ENCODE measurements at places on chromosomes 1 and 21.

DNA sequence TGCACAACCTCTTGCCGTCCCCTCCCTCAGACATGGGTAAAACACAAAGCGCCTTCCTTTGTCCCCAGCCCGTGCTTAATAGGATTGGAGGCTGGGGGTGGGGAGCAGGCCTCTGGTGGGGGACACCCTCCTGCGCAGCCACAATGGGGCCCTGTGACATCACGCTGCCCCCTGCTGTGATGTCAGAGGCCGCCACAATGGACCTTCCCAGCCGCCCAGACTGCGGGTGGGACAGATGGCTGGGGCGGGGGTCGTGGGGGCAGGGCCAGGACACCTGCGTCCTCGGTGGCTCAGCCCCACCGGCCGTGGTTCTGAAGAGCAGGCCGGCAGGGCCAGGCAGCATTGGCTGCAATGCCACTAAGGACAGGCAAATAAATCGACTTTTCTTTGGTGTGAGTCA, 39.9 kb downstream of the EPHA2 start:
- no peak for DNase-seq

- DNase-seq = peak; percentile 2
These were observed 40.9 kb upstream of the BEND5 start for GRCh38 chr1:48817505-48818114.

DNA sequence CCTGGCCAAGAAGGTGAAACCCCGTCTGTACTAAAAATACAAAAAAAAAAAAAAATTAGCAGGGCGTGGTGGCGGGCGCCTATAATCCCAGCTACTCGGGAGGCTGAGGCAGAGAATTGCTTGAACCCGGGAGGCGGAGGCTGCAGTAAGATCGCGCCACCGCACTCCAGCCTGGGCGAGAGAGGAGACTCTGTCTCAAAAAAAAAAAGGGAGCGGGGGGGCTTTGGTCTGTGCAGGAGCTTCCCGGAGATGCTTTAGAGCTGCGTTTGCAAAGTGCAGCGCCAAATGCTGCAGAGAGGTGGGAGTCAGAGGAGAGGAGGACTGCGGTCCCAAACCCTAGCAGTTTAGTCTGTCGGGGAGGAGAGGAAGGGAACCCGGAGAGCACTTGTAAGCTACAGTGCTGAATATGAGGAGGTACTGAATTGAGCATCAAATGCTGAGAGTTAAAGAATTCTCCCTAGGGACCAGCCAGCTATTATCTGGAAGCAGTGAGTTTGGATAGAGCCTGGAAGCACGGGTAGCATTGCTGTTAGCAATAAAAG, 569 bp downstream of the FALEC start:
- no peak for DNase-seq

- no peak for DNase-seq
These were observed 80.7 kb downstream of the POU2F1 start for GRCh38 chr1:167301355-167301754.

DNA sequence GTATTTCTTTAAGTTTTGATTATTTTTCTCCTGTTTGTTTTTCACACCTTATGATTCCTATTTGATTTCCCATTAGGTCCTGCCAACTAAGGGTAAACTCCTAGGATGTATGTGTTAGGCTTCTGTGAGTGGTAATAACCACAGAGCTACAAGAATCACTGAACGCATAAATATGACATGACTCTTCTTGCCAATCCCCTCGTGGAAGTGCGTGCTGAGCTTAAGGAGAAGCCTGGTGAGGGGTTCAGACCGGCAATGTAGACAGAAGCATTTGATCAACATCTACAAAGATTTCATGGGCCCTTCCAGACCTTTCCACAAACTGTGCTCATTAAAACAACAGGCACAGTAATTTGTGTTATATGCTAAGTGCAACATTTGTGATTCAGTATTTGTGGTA, 273.8 kb upstream of the SNX7 start:
- no peak for DNase-seq

DNA sequence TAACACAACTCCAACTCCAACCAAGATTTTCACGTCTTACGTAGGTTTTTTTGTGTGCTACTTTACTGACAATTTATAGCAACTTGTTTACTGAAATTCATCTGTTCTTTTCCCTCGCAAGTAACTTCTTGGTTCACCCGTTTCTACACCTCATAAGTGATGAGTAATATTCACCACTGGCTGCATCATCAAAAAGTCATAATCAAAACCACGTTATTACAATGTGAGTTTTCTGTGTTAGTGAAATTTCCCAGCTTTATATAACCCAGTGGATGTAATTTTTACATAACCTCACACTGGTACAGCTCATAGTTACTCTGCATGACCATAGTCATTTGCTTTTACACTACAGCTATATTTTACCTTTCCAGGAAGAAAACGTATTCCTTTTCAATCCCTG, 401.1 kb upstream of the LYPLAL1 start:
- DNase-seq = no peak

DNA sequence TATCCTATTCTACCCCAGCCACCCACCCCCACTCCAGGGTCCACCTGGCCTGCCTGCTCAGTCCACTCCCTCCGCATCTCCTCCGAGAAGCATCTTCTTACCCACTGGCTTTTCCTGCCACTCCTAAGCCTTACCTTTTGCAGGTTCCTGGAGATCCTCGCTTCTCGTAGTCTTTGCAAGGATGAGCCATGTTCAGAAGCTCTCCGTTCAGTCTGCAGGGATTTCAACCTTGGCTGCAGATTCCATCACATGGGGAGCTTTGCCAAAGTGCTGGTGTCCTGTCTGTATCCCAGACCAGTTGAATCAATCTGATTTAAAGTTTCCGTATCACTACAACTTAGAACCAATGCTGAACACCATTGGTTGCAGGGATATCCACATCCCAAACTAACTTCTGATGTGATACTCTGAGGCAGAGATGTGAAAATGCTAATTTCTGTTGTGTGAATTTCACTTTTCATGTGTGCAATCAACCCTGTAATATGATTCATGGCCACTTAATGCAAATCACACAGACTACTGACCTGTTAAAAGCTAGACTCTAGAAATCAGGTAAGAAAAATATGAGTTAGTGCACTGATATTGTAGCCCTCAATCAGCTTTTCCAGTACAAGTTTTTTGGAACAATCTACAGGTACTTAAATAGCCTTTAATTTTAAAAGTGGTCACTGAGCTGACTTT, 61.9 kb downstream of the CAPN2 start:
- no peak for DNase-seq

- DNase-seq = no peak
These were observed 8.3 kb downstream of the TGFBR3 start for GRCh38 chr1:91877574-91878208.

DNA sequence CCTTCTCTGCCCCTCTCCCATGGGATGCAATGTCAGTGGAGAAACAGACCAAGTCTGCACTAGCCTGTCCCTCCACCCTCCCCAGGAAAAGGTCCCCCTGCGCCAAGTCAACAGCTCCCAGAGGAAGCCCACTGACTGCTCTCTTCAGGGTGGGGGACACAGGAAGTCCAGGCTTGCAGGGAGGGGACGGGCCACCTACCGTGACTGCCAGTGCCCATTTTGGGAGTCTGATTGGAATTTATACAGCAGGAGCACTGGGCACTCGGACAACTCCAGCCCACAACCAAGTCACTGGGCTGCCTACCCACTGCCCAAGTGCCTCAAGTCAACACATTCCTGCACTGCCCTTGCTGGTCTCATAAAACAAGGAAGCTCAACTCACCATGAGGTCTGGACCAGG, 6.1 kb downstream of the CCNL2 start:
- no peak for DNase-seq

- DNase-seq = no peak
These were observed 80.2 kb upstream of the ACTL8 start for GRCh38 chr1:17674726-17675500.

DNA sequence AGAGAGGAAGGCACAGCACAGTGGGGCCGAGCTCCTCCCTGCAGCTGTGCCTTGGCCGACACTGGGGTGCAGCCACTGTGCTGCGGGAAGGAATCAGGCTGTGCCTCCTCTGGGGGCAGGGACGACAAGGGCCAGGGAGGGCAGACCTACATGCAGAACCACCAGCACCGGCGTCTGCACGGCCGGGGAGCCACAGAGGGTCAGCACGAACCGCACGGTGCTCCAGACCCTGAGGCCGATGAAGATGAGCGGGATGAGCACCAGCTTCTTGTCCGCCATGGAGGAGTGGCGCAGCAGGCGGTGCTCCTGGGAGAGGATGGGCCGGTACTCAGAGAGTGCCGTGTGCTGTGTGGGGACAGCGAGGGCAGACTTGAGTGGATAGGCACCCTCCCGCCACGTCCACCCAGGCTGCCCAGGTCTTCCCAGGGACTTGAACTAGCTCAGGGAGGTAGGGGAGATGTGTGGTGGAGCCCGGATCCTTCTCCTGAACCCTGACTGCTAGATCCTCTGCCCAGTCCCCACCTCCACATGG, 23.5 kb downstream of the GPR157 start:
- no peak for DNase-seq

GRCh38 chr1:37478451-37478881, 4.1 kb downstream of the ZC3H12A start:
- no peak for DNase-seq

DNA sequence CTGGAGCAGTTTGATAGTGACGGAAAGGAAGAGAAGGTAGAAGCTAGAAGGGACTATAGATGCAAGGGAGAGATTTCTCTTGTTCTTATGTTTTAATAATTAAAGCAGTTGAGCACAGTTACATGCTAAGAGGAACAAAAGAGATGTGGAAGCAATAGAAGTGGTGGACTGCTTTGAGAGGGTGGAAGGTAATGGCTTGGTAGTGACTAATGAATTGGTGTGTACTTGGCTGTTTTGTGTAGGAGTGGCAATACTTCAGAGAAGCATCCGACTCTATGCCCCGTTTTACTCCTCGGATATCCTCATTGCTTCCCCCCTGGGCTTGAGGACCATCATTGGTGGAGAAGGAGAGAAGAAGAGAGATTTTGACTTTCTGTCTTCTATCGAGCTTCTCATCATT, 12.8 kb downstream of the UTP25 start:
- no peak for DNase-seq

GRCh38 chr1:36160388-36160948, 4.5 kb downstream of the MAP7D1 start:
- no peak for DNase-seq

DNA sequence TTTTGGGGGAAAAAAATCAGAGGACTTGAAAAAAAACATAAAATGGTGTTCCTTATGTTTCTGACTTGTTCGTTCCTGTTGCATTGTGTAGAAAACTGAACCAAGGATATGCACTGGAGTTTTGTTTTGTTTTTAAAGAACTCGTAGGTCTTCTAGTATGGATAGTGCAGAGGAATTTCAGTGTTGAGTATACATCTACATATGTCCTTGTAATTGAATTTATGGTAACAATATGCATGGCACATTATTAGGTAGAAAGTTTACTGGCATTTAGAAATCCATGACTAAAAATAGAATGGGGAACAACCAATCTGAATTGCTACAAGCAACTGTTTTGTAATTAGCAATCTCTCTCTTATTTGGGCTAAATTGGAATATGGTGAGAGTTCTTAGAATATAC, 188.3 kb upstream of the ZRANB2 start:
- DNase-seq = no peak

DNA sequence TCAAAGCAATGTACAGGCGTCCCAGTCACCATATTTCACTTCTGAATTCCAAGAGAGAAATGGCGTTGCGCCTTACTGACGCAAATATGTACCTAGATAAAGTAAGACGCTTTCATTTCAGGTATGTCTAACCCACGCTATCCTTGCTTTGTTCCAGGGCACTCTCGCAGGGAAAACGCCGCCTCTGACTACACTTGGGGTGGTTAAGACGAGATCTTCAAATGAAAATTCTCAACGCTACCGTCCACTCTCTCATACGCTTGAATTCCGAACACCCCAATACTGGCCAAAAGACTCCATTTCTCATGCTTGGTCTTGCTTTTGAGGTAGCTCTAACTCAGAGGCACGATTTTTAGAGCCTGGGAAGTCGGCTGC, 736 bp upstream of the ZMPSTE24 start:
- no peak for DNase-seq

- DNase-seq = no peak
These were observed 23.4 kb downstream of the DSTYK start for GRCh38 chr1:205188098-205188497.
